Left ventricle myocardium inferior (tissue), 1 donor: ENCODE measurements at places on chromosomes 3 and 15.

GRCh38 chr3:136909187-136909586 lies 47.2 kb downstream of the NCK1 start:
- DNase-seq, result no peak

DNA sequence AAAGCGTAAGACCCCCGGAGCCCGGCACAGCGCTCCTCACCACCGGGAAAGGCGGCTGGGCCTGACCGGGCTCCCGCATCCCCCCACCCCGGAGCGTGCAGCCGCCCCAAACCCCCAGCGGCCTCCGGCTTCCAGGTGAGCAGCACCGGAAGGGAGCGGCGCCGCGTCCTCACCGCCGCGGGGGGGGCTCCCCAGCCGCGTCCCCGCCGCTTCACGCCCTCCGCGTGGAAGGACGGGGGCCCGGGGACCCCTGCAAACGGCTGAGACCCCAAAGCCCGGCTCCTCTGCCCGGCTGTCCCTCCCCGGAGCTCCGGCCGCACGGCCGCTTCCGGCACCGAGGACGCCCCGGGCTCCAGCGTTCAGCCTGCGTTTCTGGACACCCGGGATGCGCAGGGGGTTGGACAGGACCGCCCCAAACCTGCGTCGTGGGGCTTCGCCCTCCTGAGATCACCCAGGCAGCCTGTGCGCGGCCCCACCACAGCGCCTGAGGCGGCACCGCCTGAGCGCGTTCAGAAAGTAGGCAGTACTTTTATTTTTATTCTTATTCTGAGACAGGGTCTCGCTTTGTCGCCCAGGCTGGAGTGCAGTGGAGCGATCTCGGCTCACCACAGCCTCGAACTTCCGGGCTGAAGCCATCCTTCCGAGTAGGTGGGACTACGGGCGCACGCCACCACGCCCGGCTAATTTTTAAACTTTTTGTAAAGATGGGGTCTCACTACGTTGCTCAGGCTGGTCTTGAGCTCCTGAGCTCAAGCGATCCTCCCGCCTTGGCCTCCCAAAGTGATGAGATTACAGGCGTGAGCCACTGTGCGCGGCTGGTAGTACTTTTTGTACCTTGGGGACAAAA lies 51.6 kb upstream of the BLM start:
- peak; percentile 72 for DNase-seq

- no peak for DNase-seq
These were observed 114.7 kb downstream of the GADL1 start for GRCh38 chr3:30779686-30780287.

DNA sequence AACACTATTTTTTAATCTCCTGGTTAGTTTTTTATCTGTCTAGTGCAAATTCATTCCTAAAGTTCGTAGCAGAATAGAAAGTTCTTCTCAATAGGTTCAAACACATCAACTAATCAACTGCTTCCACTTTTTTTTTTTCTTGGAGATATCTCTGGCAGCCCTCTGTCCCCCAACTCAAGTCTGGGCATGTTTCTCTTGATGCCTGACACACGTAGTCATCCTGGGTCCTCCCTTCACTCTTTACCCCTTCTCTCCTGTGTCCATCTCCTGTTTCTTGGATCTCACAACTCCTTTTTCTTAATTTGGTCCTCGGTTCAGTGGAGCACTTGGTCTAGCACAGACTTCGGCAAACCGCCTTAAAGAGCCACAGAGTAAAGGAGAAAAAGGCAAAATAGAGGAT lies 14.4 kb downstream of the TNFAIP8L3 start:
- no peak for DNase-seq

DNA sequence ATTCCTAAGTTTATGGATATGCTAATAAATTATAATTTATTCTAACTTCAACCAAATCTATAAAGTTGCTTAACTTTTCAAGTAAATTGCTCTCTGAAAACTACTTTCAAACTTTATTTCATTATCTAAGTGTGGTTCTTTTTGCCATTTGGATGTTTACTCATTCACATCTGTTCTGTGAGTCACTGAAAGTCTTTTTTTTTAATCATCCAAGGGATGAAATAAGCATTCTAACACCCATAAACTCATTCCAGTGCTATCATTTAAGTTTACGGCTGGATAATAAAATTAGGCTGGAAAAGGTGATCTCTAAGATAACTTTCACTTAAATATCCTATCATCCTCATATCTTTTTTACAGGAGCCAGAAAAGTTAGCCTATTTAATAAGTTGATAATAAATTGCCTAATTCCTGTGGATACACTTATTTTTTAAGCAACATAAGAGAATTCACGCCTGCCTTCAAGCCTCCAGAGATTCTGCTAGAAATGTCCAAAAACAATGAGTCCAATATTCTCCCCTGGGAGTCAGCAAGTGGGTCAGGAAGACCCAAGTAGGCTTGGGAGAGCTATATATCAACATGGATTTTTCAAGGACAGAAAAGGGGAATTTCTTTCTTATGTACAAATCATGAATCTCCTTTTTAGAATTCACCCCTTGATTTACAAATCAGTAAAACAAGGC lies 25.8 kb downstream of the SCG3 start:
- DNase-seq, result no peak

DNA sequence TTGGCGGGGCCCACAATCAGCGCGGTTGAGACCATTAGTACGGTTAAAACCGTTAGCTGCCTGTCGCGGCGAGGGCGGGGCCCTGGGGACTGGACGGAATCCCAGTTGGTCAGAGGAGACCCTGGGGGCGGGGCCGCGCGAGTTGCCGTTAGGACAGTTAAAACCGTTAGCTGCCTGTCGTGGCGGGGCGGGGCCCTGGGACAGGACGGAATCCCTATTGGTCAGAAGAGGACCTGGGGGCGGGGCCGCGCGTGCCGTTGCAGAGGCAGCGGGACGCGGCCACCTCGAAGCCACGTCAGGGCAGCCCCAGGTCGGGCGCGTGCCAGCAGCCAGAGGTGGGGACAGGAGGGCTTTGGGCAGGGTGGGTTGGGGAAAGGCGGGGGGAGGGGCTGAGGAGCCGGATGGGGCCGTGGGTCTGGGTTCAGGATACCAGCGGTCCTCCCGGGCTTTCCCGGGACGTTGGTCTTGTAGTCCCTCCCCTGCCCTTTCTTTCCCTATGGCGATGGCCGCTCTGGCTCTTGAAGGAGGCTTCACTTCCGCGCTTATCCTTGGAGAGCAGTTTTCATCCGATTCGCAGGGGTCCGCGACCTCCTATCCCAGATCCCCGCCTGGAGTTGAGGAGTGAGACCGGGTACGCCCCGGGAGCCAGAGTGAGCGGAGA lies 28.0 kb downstream of the KLHDC8B start:
- peak; percentile 98 for DNase-seq

DNA sequence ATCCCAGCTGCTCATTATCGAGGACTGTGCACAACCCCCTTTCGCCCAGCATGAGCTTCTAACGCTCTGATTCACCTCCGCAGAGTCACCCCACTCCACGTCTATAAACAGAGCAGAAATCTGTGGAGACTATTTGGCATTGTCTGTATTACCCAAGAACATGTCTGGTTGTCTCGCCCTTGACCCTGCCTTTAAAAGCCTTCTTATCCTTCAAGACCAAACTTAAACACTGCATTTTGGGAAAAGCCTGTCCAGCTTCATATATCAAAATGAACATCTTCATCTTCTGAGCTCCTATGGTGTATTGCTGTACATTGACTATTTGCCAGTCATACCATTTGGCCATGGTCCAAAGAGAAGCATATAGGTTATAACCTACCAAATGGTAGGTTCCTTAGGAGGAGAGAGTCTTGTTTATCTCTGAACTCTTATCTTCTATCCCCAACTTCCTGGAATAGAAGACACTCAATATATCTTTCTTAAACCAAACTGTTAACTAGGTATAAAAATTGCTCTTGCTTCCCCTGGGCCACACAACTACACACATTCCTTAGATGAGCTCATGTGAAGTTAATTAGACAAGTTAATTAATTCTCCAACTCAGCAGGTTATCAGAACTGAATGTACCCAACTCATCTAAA lies 90.1 kb downstream of the FBN1 start:
- no peak for DNase-seq

DNA sequence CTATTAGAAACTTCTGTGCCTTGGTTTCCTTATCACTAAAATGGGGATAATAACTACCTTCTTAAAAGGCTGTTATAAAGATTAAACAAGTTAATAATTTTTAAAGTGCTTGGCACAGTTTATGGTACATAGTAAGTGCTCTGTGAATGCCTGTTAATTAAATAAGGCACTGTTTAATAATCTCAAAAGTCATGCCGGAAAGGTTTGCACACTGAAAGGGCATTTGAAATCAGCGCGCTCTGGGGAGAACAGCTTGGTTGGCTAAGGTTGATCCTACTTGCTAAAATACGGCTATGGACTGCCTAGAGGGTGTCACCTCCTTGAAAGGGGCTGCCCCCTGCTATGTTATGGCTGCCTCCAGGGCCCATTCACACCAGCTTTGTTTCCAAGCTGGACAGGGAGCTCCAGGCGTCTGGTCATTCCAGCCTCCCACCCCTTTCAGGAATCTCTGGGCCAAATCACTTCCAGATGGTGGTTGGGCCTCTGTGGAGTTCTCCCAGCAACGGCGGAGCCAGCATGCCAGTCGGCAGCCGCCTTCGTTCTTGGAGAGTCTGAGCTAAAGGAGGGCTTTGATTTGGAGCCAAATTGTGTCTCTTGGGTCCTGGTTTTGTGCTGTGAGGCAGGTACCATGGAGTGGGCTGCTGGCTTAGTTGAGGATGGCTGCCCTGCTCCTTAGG lies 5.9 kb downstream of the FLNB start:
- DNase-seq, result peak; percentile 38

GRCh38 chr15:87228460-87228859 lies 1028.1 kb downstream of the NTRK3 start:
- DNase-seq, result no peak

DNA sequence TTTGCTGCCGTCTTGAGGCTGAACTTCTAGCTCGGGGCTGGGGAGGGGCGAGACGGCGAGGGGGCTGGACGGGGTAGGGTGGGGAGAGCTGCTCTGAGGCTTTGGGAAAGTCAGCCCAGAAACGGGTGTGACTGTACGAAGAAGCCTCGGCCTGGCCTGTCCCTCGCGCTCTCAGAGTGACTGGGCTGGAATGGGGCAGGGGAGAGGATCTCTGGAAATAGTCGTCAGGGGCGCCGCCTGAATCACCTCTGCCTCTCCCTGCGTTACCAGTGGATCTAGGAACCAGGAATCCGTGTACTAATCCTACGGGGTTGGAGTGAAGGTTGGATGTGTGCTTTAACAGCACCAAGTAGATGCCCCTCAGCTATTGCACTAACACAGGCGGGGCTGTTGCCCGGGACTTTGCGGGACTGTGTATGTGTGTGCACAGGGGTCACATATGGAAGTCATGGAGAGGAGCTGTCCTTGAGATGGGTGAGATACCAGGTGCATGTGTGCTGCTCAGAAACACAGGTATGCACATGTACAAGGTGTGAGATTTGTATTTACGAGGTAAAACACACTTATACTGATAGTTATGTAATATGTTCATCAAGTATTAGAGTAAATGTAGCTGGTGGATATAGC lies 591 bp downstream of the FOXL2NB start:
- DNase-seq, result no peak

GRCh38 chr3:33201195-33201594 lies 17.4 kb downstream of the SUSD5 start:
- DNase-seq, result no peak

DNA sequence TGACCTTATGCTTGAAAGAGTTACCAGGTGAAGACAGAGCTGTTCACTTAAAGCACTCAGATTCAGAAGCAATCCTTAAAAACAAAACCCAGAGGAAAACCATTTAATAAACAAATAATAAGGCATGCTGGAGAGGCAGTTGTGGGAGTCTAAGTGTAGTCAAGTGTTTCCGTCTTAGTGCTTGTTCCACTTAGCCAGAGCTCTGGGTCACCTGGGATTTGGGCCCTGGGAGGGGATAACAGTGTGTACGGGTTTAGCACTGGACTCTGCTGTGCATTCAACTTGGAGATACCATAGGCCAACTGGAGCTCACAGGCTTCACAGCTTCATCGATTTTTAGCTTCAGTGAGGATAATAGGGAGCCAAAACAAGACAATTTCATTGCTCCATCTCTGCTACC lies 444.6 kb downstream of the CNTN4 start:
- DNase-seq, result no peak

DNA sequence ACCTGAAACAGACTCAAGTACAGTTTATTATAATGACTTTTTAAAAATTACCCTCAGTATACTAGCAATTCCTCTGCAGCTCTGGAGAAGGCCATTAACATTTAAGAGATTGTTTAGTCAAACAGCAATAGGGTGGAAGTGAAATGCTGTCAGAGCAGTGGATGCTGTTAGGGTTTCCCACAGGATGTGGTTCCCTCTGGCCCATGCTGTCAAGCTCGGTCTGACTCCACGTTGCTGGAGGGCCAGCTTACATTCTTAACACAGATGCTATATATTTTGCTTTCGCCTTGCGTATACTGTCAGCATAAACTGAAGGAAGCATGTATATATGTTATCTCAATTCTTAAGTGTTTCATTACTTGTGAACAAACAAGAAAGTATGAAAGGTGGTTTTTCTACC lies 231.1 kb upstream of the COL8A1 start:
- no peak for DNase-seq

GRCh38 chr3:102089904-102090720 lies 240.8 kb downstream of the NFKBIZ start:
- no peak for DNase-seq

DNA sequence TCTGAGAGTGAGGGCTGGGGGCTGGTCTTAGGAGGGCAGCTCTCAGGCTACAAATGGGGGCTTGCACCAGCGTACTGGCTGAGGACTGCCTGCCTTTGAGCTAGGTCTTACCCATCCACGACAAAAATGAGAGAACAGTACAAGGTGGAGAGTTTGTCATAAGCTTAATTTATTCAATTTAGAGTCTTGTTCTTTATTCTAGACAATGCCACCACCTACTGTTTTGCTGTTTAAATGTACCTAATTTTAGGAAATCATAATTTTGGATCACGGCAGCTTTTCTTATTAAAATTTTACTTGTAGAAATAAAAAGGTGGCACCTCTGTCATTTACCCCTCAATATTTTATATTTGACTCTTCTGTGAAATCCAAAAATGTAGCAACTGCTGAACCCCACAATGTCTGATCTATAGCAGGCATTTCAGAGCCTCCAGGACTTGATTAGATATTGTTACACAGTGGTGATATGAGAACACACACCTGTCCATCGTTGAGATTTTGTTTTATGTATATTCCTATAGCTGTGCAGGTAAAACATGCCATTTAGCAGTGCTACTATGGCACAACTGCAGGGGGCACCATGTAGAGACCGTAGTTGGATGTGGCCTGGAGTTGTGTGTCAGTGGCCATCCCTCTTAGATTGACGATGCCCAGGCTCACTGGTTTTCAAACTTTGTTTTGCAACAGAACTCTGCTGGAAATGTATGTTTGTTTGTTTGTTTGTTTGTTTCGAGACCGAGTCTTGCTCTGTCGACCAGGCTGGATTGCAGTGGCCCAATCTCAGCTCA lies 88.6 kb downstream of the SLCO3A1 start:
- DNase-seq, result no peak

DNA sequence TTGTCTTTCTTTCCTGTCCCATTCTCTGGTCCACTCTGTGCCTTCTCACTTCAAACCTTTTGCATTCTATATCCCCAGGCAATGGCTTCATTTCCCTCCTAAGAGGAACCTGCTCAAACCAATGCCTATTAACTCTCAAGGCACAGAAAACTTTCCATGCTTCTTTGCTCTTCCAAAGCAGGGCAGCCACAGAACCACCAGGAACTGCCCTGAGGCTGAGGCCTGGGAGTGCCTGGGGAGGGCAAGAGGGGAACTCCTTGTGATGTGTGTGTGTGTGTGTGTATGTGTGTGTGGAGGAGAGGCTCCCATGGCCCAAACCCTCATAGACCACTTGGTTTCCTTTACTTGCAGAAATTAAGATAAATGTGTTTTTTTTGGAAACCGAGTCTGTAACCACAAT lies 14.1 kb upstream of the PGPEP1L start:
- DNase-seq, result no peak

- no peak for DNase-seq
These were observed 765.1 kb downstream of the ROBO1 start for GRCh38 chr3:79002465-79003372.
